ENCODE measurements at places on chromosomes 2 and 18.
A peak's percentile ranks its signal among the peaks of the same experiment; 100 is the strongest.

- peaks cover 18% of the 10 kb centered on the region for H3K4me1 ChIP-seq
- H3K36me3 ChIP-seq, result no peaks in the 10 kb centered on the region
- H3K27me3 ChIP-seq, result no peaks in the 10 kb centered on the region
- H3K27ac ChIP-seq, result no peak overlapping the region
- DNase-seq, result no peak
- no peak overlapping the region for H3K4me3 ChIP-seq
Measured at GRCh38 chr2:27710640-27711430, 47.1 kb downstream of the SLC4A1AP start.

- H3K36me3 ChIP-seq, result no peaks in the 10 kb centered on the region
- DNase-seq, result peak; percentile 41
- H3K4me3 ChIP-seq, result no peak overlapping the region
- peaks cover 5% of the 10 kb centered on the region for H3K27me3 ChIP-seq
- no peak overlapping the region for H3K27ac ChIP-seq
Measured at GRCh38 chr2:164061129-164061746, 325.4 kb upstream of the FIGN start.

- no peak overlapping the region for H3K27ac ChIP-seq
- H3K27me3 ChIP-seq, result peaks cover 2% of the 10 kb centered on the region
- H3K36me3 ChIP-seq, result no peaks in the 10 kb centered on the region
Measured at GRCh38 chr2:167212014-167212648, 323.9 kb downstream of the XIRP2 start.

DNA sequence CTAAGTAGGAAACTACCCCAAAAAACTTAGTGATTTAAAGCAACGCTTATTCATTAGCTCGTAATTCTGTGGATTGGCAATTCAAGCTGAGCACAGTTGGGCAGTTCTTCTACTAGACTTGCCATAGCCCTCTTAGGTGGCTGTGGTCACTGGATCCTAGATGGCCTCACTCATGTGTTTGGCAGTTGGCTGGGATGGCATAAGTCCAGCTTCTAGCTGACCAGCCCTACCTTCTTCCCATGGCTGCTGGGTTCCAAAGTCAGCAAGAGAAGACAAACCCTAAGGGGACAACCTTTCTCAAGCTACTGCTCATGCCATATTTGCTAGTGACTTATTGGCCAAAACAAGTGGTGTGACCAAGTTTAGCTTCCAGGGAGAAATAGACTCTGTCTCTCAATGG lies 95.3 kb downstream of the COPS8 start:
- peaks cover 19% of the 10 kb centered on the region for H3K4me1 ChIP-seq
- H3K27ac ChIP-seq, result no peak overlapping the region
- no peak for DNase-seq
- H3K27me3 ChIP-seq, result no peaks in the 10 kb centered on the region
- H3K36me3 ChIP-seq, result no peaks in the 10 kb centered on the region
- no peak overlapping the region for H3K4me3 ChIP-seq

- H3K36me3 ChIP-seq, result no peaks in the 10 kb centered on the region
Measured at GRCh38 chr2:29222381-29223179, 107.4 kb downstream of the CLIP4 start.

- no peaks in the 10 kb centered on the region for H3K36me3 ChIP-seq
- H3K4me1 ChIP-seq, result no peaks in the 10 kb centered on the region
- no peak overlapping the region for H3K27ac ChIP-seq
- H3K4me3 ChIP-seq, result no peak overlapping the region
- no peak for DNase-seq
Measured at GRCh38 chr2:205959521-205959920, 126.5 kb downstream of the INO80D start.

DNA sequence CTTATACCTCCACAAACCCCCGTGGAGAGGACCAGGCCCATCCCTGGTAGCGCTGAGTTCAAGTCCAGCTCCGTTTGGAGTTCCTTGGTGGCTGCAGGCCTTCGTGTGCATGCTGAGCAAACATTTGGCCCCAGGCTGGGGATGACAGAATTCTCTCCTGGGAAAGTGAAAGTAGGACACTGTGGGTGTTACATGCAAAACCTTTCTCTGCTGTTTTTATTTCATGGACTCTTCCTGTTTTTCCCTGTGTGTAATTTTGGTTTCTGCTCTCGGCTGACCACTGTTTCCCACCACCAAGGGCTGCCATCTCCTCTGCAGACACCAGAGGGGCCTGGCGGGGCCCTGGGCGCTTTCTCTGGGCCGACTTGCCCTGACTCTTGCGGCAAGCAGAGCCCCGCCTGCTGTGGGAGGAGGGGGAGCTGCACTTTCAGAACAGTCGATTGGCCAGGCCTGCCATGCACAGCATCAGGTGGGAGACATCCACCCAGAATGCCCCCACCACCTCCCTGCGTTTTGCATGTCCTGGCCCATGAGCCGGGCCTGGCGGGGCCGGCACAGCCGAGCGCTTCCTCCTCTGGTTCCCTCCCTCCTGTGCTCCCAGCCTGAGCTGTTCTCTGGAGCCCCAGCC lies 102.4 kb downstream of the CABLES1 start:
- no peak overlapping the region for H3K4me3 ChIP-seq
- H3K36me3 ChIP-seq, result peaks cover 6% of the 10 kb centered on the region
- H3K4me1 ChIP-seq, result peaks cover 14% of the 10 kb centered on the region
- DNase-seq, result no peak

- peaks cover 29% of the 10 kb centered on the region for H3K4me1 ChIP-seq
- H3K4me3 ChIP-seq, result no peak overlapping the region
- DNase-seq, result no peak
- H3K27me3 ChIP-seq, result peaks cover 6% of the 10 kb centered on the region
Measured at GRCh38 chr2:3659447-3660432, 1.7 kb downstream of the ALLC start.

DNA sequence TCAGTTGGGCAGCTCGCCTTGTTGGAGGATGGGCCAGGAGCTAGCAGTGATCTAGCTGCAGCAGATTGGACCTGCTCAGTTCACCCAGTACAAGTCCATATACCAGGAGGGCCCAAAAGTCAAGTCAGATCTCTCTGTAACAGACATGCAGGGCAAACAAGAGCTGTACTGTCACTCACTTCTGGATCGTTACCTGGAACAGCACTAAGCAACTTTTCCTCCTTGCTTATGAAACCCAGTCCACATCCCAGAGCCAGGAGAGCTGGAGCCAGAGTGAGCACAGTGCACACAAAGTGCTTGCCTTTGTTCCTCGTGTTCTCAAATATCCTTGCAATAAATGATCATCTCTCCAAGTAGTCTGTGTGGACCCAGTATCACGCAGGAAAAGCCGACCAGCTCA lies 244.1 kb upstream of the FOSL2 start:
- H3K27ac ChIP-seq, result no peak overlapping the region
- no peaks in the 10 kb centered on the region for H3K27me3 ChIP-seq
- H3K4me3 ChIP-seq, result no peak overlapping the region
- peaks cover 7% of the 10 kb centered on the region for H3K4me1 ChIP-seq
- H3K36me3 ChIP-seq, result peaks cover 11% of the 10 kb centered on the region

DNA sequence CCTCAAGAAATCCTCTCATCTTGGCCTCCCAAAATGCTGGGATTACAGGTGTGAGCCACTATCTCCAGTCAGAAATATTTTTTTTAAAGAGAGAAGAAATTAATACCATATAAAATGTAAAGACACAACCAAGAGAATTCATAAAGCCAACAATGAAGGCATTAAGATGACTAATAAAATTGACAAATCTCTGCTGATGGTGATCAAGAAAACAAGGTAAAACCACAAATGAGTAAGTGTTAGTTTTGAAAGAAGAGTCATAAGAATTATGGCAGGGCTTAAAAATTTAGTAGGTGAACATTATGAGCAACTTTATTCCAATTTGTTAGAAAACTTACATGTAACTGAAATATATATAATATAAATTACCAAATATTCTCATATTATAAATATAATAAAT lies 752.8 kb upstream of the CELF4 start:
- no peak overlapping the region for H3K27ac ChIP-seq
- no peaks in the 10 kb centered on the region for H3K36me3 ChIP-seq
- DNase-seq, result no peak

DNA sequence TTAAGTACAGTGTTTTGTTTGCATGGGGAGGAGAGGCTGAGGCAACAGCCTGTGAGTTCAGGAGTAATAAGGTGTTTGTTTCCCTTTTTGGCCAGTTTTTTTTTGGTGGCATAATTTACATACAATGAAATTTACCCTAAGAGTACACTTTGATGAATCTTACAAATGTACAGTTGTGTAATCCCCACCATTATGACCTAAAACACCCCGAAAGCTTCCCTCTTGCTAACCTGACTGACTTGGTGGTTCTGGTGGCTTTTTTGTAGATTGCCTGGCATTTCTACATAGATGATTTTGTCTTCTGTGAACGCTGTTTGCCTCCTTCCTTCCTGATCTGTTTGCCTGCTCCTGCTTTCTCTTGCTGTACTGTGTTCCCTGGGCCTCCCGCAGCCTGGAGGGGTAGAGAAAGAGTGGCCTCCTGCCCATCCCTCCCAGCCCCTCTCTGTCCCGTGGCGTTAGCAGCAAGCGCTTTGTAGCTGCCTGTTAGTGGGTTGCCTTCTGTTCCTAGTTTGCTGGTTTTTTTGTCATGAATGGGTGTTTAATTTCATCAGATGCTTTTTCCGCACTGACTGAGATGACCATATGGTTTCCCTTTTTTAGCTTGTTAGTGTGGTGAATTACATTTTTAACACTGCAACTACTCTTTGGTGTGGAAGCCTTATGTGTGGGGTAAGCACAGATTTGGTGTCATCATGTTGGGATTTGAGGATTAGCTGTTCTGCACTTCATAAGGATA lies 32.1 kb downstream of the ASAP2 start:
- peaks cover 13% of the 10 kb centered on the region for H3K27me3 ChIP-seq
- no peaks in the 10 kb centered on the region for H3K36me3 ChIP-seq
- DNase-seq, result no peak
- H3K27ac ChIP-seq, result no peak overlapping the region

DNA sequence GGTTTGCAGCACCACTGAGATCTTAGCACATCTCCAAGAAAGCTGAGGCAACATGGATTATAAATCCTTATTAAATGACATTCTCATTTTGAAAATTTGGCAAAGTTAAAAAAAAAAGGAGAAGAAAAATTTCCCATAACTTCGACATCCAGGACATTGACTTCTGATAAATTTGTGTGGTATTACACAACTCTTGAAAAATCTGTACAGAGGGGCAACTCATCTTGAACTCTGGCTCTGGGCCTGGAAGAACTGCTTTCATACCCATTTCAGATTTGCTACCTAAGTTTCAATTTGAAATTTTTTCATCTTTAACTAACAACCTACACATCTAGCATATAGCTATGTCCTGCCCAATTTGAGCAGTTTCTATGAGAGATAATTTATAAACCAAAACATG lies 118.0 kb upstream of the UGP2 start:
- H3K36me3 ChIP-seq, result peaks cover 4% of the 10 kb centered on the region
- no peak overlapping the region for H3K27ac ChIP-seq
- peaks cover 7% of the 10 kb centered on the region for H3K4me1 ChIP-seq

GRCh38 chr18:48163738-48164115 lies 233.3 kb upstream of the SMAD2 start:
- H3K27me3 ChIP-seq, result peaks cover 3% of the 10 kb centered on the region
- H3K4me3 ChIP-seq, result no peak overlapping the region
- no peaks in the 10 kb centered on the region for H3K36me3 ChIP-seq
- H3K27ac ChIP-seq, result peak overlapping the region; percentile 65

DNA sequence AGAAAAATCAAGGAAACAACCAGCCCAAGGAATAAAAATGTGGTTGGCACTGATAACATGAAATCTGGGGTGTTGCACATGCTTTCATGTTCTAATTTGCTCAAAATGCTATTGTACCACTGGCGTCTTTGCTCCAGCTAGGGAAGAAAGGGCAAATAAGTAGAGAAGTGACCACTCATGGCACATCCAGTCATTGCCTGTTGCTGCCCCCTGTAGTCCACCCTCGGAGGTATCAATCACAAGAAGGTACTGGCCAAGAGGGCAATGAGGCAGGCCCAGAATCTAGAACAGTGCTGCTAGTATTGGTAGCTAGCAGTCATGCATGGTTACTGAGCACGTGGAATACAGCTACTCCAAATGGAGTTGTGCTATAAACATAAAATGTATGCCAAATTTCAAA lies 213.4 kb downstream of the CDCA7 start:
- peaks cover 21% of the 10 kb centered on the region for H3K4me1 ChIP-seq
- DNase-seq, result no peak
- H3K36me3 ChIP-seq, result no peaks in the 10 kb centered on the region
- H3K27me3 ChIP-seq, result peaks cover 2% of the 10 kb centered on the region
- no peak overlapping the region for H3K4me3 ChIP-seq

DNA sequence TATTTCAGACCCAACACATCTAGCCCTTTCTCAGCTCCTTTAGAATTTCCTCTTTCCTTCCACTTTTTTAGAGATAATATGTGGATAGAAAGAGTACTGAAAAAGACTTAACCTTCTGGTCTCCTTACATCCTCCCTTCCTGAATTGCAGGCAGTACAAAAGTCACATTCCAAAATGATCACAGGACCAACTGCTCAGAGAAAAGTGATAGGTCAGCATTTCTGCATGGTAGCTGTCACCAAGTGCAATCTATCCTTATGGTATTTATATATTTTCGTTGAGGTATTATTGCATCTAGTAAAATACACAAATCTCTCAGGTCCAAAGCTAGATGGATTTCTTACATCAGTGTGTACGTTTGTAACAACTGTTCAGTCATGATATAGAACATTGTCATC lies 427.5 kb downstream of the LPIN1 start:
- no peaks in the 10 kb centered on the region for H3K27me3 ChIP-seq
- H3K4me3 ChIP-seq, result no peak overlapping the region
- no peak for DNase-seq
